ENCODE measurements at places on chromosomes 1 and 21.

DNA sequence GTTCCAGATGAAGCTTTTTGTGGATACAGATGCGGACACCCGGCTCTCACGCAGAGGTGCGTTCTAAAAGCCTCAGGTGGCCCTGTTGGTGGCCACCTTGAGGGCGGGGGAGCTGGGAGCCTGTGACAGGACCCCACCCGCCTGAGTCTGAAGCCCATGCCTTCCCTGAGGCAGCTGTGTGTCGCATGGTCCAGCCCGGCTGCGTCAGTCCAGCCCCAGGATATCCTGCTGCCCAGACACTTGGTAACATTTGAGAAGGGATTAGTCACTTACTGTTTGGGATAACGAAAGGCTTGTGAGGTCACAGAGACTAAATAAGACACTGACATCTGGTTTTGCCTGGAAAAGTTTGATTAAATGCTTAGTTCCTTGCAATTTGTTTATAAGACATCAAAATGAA lies 68.9 kb downstream of the UCK2 start:
- DNase-seq = no peak

- DNase-seq = no peak
These were observed 14.1 kb downstream of the RUNX3 start for GRCh38 chr1:24915816-24916602.

GRCh38 chr1:184287001-184287400 lies 99.8 kb upstream of the C1orf21 start:
- DNase-seq = no peak

- DNase-seq = no peak
These were observed 44.8 kb downstream of the ACP6 start for GRCh38 chr1:147625362-147625995.

DNA sequence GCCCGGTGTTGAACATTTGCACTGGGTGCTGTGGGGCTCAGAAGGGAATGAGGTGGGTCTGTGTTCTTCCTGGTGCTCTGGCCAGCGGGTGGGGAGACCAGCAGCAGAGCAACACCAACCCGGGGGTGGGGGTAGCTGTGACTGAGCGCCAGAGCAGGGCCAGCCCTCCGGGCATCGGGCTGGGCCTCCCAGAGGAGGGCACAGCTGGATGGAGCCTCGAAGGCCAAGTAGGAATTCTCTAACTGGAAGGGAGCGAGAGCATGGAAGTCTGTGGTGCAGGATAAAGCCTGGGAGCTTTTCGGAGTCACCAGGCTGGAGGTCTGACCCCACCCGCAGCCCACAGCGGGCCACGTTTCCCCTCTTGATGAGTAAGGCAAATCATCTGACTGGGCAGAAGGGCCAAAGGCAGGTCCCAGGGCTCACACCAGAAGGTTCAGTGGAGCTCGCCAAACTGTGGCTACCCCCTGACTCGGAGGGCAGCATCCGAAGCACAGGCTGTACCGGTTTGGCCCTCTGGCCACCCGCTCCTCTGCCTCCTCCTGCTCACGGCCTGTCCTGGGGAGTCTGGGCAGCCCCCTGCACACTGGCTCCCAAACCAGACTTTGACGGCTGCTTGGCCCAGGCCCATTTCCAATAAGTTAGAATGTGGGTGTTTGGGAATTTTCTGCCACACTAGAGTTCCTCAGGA lies 18.8 kb downstream of the SLC1A7 start:
- DNase-seq = no peak

DNA sequence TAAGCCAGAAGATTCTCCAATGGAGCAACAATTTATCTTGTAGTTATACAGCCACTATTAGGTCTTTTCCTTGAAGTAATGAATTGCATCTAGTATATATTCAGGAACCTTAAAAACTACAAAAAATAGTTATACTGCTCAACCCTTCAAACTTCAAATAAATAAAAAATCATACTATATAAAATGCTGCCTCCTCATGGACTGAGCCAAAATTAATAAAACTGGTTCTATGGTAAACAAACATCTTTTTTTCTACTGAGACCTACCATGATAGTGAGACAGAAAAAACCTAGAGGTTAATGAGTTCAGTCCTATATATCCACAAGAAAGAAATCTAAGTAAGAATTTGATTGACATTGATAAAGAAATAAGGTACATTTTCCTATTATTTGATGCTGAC lies 67.7 kb downstream of the GPATCH2 start:
- DNase-seq = no peak

GRCh38 chr1:17687145-17687544 lies 68.0 kb upstream of the ACTL8 start:
- DNase-seq = no peak

- no peak for DNase-seq
These were observed 451.1 kb downstream of the RWDD3 start for GRCh38 chr1:95685081-95685480.

GRCh38 chr1:151060007-151060656 lies at the start of gene MLLT11:
MLLT11 (plus strand) TSS chr1:151060397; CDS start chr1:151067225, 6,828 bp downstream.
- DNase-seq = no peak

DNA sequence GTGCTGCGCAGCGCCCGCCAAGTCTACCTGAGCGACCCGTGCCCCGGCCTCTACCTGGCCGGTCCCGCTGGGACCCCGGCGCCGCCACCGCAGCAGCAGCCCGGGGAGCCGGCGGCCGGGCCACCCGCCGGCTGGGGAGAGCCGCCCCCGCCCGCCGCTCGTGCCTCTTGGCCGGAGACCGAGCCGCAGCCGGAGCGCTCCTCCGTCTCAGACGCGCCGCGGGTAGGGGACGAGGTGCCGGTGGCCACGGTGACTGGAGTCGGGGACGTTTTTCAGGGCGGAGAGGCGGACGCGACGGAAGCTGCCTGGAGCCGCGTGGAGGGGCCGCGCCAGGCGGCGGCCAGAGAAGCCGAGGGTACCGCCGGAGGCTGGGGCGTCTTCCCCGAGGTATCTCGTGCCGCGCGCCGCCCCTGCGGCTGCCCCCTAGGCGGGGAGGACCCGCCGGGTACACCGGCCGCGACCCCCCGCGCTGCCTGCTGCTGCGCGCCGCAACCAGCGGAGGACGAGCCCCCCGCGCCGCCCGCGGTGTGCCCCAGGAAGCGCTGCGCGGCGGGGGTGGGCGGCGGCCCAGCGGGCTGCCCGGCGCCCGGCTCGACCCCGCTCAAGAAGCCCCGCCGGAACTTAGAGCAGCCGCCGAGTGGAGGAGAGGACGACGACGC lies 646 bp downstream of the IER5 start:
- peak; percentile 44 for DNase-seq

- DNase-seq = no peak
These were observed 33.4 kb downstream of the CACNA1E start for GRCh38 chr1:181516706-181517105.
